ENCODE measurements at places on chromosomes 5 and 9.

DNA sequence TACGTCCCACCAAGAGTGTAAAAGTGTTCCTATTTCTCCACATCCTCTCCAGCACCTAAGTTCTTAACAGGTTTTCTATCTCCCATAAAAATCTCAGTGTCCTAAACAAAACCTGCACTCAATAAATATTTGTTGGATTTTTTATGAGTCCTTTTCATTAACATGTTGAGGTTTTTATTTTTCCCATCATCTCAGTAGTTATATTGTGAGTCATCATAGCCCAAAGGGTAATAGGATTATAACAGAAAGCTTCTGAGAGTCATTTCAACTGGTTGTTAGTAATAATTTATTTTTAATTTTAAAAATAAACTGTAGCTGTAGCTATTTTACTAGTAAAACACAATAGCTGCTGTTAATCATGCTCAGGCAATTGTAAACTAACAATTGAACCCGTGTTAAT, 331.6 kb upstream of the SLC30A5 start:
- no peak for DNase-seq

DNA sequence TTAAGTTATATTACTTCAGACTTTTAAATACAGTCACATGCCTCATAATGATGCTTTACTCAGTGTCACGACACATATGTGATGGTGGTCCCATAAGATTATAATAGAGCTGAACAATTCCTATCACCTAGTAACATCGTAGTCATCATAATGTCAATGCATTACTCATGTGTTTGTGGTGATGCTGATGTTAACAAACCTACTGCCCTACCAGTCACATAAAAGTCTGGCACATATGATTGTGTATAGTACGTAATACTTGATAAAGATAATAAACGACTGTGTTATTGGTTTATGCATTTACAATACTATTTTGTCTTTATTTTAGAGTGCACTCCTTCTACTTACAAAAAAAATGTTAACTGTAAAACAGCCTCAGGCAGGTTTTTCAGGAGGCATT, 103.7 kb downstream of the PAM start:
- no peak for DNase-seq

DNA sequence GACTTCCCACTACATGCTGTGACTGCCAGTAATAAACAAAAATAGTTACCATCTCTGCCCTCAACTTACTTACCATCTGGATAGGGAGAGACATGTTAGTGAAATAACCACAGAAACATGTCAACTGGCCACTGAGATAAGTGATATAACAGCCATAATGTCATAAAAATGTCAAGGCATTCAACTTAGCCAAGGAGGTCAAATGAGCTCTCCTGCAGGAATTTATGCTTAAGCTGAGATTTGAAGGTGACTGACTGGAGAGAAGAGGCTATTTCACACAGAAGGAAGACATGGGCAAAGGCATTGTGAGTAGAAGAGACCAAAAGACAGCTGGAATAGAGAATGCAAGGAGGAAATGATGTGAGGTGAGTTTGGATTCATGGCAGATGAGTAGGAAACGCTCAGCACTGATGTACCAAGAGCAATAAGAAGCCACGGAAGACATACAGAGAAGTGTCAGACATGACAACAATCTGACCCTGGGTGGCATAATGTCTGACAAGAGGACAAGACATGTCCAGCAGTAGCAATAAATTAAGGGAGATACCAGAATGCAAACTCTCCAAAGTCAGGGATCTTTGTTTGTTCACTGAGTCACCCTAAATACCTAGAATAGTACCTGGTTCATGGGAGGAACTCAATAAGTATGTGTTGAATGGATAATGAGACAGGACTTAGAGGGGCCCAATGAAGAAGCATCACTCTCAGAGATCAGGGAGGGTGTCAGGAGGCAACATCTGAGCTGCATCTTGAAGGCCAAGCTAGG, 318.8 kb downstream of the ACTL7B start:
- no peak for DNase-seq

DNA sequence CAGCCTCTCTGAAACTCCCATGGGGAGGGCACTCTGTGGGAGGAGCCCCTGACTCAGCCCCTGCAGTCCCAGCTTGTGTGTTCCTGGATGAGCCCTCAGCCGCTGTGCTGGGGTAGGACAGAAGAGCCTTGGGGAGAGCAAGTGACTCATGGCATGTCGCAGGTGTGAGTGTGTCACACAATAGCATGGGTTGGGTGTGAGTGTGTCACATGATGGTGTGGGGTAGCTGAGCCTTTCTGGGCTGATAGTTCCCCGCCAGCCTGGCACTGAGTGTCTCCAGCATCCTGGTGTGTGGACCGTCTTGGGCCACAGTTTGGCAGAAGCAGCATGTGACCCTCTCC, 83.4 kb downstream of the PHF2 start:
- no peak for DNase-seq

DNA sequence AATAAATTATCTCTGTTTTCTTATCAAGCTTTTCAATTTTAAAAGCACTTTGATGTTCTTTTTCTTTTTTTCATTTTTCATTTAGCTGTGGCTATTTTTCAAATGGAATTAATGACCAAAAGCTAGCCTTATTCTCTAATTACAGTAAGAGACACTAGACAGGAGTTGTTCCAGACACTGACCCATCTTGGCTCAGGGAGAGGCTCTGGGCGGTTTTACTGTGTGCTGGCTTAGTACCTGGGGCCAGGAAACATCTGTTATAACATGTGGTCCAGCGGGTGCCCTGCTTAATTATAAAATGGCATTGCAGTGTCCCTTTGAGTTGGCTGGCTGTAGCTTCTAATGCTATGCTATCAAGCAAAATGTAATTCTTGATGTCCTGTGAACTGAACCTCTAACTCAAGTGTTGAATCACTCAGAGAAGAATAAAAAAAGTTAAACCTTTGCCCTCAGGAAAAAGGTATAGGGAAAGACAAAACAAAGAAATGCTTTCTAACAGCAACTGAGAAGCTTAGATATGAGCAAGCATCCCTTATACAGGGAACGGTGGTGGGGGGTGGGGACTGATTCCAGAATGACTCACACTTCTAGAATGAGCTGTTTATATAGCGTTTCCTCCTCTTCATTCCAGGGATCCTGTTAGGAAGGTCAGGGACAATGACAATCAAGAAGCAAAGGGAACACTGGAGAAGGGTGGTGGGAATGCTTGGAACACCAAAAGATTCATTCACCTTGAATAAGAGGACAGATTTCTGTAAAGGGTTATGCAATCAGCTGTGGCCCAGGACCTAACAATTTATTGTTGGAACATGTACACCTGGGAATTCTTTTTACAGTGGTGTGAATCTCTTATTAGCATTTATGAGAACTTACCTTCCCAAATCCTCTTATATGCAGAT, 58.7 kb upstream of the NFIB start:
- no peak for DNase-seq

GRCh38 chr5:28822071-28822470, 1783.7 kb upstream of the CDH9 start:
- no peak for DNase-seq

GRCh38 chr5:72837524-72838096, 21.1 kb downstream of the TNPO1 start:
- no peak for DNase-seq

DNA sequence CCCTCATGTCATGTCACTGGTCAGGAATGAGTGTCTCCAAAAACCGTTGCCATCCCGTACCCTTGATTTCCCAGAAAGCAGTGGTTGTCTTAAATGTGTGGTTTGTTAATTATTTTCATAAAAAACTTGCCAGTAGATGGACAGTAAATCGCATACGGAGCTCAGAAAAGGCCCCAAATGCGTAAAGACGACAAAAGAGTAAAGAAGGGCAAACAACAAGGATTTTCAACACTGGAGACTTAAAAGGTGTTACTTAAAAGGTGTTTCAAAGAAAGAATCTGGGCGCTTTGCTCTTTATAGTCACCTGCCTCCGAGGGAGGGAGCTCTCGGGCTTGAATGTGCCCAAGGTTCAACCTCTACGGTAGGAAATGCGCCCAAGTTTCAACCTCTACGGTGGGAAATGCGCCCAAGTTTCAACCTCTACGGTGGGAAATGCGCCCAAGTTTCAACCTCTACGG, 734 bp downstream of the KIF27 start:
- DNase-seq = no peak

DNA sequence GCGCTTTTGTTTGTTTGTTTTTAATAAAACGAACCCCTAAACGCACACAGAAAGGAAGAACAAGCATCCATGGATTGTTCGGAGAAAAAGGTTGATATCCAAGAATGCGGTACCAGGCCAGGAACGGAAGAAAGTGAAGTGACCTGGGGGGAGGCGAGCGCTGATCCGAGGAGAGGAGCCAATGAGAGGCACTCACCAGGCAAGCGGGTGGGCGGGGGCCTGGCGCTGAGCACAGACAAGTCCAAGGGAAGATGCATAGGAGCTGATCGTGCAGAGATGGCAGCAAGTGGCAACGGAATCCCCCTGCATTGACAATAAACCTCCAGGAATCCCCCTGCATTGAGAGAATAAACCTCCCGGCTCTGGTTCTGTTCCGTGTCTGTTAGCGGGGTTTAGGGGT, 8.4 kb downstream of the OBP2B start:
- DNase-seq = no peak

DNA sequence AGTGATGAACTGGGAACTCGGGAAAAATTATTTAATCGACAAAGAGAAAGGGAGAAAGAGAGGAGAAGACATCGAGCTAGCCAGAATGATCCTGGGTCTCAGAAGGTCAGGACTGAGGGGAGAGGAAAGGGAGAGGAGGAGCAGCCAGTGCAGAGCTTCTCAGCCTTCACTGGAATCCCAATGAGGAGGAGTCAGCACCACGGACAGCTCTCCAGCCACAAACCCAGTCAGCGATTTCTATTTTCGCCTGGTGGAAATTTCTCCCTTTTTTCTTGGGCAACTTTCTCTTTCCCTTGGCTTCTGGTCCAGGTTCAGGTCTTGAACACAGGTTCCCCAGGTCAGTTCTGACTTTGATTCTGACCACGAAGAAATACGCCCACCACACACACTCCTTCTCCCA, 1.6 kb upstream of the BRINP1 start:
- no peak for DNase-seq

DNA sequence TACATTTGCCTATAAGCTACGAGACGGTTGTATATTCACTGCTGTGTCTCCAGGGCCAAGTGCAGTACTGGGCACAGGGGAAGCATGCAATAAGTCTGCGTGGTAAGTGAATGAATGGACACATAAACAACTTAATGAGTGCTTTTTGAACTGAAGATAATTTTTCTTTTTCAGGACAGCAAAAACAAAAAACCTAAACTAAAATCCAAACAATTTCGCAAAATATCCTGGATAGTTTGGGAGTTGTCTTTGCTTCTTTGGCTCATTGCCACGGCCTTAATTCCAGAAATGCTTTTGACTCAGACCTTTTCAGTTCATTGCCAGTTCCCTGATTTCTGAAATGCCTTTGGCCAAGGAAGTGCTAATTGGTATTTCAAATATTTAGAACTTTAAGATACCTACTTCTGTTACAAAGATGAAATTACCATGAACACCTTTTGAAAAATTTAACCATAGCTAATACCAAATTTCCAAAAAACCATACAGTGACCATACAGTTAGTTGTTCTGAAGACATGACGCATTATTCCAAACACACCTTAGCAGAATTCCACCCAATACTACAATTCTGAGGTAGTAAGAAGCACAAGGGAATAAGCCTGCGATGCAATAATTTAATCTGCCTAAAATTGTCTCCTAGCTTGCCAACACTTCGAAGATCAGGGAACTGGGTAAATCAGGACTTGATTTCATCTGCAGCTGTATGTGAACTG, 42.8 kb downstream of the TEK start:
- DNase-seq = no peak

GRCh38 chr5:113090336-113091106, 113.9 kb downstream of the DCP2 start:
- DNase-seq = no peak

GRCh38 chr5:68367287-68367686, 151.7 kb downstream of the PIK3R1 start:
- DNase-seq = no peak

- no peak for DNase-seq
These were observed 14.7 kb upstream of the ADRB2 start for GRCh38 chr5:148811756-148812155.

GRCh38 chr5:59661954-59662615, 231.4 kb downstream of the PDE4D start:
- no peak for DNase-seq

DNA sequence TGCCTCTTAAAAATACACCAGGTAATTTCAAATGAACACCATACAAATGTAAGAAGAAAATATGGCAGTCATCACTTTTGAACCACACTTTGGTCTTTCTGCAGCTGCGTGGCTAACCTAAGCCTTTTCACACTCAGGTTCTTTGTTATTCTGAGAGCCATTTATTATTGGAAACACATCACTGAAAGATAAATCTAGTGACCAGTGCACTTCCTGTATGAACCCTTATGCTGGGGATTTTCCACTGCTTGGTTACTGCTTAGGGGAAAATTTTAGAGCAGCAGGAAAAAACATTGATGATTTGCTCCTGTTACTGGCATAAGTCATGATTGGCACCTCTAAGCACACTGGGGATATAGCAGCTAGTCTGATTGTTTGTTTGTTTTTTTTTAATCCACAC, 58.6 kb upstream of the RANBP3L start:
- no peak for DNase-seq

DNA sequence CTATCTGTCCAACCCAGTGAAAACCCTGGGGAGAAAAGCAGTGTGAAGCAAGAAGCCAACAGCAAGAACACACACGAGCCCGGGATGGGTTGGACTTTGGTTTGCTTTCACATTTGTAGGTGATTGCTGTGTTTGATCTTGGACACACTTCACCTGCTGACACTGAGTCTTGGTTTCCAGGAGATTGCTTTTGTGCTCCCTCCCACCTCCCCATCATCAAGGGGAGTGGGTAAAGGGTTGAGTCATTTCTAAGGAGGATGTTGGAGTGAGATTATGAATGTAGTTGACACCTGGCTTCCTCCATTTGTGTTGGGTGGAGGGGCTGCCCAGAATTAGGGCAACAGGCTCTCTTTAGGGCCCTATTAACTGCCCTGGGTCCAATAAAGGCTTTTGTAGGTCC, 37.5 kb downstream of the ANKDD1B start:
- no peak for DNase-seq

DNA sequence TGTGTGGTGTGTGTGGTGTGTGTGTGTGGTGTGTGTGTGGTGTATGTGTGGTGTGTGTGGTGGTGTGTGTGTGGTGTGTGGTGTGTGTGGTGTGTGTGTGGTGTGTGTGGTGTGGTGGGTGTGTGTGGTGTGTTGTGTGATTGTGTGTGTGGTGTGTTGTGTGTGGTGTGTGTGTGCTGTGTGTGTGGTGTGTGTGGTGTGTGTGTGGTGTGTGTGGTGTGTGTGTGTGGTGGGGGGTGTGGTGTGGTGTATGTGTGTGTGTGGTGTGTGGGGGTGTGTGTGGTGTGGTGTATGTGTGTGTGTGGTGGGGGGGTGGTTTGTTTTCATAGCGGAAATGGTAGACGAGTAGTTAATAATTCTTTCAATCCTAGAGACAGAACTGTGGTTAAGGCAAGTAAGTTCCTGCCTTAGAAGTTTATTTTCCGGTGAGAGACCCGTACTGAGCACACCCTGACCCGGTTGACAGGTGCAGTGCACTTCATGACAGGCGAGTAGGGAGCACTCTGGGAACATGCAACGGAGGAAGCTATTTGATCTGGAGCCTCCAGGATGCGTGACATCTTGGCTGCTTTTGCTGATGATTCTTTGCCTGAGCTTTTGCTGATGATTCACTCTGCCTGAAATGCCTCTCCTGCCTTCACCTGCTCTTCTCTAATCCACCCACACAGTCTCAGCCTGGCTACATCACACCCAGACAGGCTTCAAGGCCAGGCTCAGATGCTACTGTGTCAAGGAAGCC, 21.7 kb upstream of the FAT2 start:
- no peak for DNase-seq
